CD4-positive, alpha-beta T cell treated with Interleukin-4 for 4 hours (primary cell): ENCODE measurements at places on chromosomes 11 and 22.

GRCh38 chr11:78925387-78925786 lies 350.7 kb upstream of the NARS2 start:
- DNase-seq = no peak

DNA sequence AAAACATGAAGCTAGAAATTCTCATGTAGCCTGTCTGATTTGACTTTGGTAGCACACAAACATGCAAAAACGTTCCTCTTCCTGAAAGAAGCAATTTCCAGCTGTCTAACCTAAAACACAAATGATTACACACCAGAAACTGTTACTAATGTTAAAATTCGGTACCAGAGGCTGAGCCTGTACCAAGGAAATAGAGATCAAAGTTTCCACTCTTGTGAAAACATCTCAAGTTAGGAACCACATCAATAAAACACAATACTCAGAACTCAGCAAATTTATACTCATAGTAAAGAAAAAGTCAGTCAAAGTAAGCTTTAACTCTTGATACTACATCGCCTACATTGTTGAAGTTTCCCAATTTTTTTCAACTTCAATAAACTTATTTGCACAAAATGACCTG lies 107.8 kb downstream of the FCHSD2 start:
- DNase-seq = peak; percentile 76

DNA sequence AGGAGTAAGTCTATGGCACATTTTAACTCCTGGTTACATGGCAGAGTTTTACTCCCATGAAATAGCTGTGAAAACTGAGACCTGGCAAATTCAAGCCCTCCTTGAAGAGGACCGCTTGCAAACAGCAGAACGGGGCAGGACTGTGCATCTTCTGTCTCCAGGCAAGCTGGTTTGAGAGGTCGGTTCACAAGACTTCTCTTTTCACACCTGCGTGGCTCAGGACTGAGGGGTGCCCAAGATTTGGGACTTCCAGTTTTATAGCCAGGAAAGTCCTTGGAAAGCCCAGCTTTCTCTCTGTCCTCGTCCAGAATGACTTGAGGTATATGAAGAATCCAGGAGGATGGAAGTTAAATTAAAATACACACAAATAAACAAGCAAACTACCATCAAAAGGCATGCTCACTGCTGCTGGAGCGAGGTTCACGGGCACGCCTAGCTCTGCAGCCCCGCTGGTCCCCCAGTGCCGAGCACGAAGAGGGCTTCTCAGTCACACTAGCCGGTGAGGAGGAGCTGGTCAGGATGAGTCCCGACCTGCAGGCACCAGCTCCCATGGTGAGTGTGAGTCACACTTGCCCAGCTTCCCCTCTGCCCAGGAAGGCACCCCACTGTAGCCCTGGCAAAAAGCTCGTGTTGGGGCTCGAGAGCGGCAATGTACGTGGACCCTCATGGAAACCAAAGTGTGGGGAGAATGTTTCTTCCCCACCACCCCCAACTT lies 1382.4 kb downstream of the BRD1 start:
- DNase-seq = no peak

DNA sequence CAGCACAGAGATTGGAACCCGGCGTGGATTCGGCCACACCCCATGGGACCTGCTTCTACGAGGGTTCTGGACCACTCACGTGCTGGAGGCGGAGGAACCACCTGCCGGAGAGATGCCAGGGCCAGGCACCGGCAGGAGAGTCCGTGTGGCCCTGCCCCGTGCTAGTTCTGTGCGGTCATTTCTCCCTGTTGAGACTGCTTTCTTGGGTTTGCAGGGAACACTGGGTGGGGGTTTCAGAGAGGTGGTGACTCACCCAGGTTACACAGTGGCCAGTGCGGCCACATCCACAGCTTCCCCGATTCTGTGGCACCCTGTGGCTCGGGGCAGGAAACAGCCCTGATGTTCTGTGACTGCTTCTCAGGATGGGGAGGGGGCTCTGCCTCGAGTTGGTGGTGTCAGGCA lies 3.6 kb upstream of the PHLDA2 start:
- DNase-seq = no peak

DNA sequence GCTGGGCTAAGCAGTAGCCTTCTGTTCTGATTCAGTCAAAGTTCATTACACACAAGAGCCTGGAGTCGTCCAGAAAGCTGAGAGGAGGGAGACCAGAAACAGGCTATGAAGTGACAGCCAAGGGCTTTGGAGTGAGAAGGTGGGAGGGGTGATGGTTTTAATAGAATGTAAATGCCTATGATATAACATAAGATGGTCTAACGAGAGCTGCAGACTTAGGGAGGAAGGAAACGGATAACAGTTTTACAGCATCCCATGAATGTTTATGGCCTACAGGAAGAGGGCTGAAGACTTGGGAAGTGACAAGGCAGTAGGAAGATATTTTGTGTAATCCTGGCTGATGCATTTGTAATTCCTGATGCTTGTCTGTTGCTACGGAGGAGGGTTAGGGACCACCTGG lies 62.0 kb downstream of the DHCR7 start:
- no peak for DNase-seq

DNA sequence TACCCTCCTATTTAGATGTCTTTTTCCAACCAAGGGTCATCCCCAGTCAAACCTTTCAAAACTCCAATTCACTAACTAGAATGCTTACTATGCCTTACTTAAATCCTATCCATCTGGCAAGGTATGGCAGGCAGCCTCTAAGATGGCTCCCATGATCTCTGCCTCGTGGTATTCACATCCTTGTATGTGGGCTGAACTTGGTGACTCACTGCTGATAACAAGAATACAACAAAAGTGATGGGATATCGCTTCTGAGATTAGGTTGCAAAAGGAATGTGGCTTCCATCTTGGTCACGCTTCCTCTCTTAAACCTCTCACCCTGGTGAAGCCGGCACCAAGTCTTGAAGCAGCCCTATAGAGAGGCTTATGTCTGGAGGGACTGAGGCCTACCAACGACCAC lies 29.6 kb upstream of the UPB1 start:
- no peak for DNase-seq

- no peak for DNase-seq
Observed at GRCh38 chr11:18449251-18449650, 6.4 kb upstream of the LDHAL6A start.

DNA sequence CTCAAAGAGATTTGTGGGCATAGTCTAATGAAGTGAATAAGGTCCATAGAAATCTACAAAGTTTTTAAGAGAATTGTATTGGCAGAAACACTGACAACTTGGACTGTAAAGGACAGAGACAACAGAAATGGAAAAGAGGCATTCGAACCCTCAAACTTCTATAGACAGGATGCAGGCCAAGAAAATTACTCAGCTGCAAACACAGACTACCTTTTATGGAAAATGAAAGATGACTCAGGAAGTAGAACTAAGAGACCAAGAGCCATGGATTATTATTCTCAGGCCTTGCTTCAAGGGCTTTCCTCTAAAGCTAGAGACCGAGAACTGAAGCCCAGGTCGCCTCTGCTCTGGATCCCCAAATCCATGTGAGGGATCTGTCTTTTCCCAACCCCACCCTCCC lies 3.8 kb upstream of the PELI3 start:
- DNase-seq = no peak

- no peak for DNase-seq
Observed at GRCh38 chr22:17780741-17781318, 6.6 kb upstream of the BID start.

DNA sequence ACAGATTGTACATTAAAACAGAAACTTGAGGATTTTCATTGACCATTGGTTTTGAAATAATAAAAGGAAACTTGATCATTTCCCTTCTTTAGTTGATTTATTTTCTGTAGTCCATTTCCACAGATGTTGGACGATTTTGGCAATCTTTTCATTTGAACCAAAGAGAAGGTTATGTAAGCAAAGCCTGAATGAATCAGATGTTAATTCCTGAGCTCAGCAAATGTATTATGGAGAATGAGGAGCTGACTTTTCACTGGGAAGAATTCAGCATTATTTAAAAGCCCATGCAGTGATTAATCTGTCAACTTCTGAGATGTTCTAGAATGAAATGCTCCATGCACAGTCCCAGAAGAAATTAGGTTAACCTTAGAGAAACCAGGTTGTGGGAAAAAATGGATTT lies 29.0 kb downstream of the ELMOD1 start:
- no peak for DNase-seq

- no peak for DNase-seq
Observed at GRCh38 chr11:17343907-17344306, 7.7 kb upstream of the NCR3LG1 start.

DNA sequence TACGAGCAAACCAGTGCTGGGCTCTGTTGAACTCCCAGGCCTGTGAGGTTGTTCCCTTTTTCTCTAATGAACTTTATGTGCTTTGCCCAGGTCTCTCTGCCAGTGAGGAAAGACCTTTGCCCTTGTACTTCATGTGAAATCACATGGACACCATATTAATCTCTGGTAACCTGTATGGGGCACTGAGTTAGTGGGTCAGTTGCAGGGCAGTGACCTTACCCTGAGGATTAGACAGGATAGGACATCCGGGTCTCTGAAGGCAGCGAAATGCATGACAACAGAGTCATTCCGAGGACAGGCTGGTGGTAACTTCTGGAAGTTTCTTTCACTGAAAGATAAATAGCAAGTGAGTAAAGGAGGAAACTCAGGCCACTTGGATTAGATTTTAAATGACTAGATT lies 93.7 kb downstream of the ZBTB16 start:
- no peak for DNase-seq

GRCh38 chr11:18229501-18229900 lies 7.1 kb downstream of the SAA4 start:
- DNase-seq = no peak

- no peak for DNase-seq
Observed at GRCh38 chr11:78453140-78453935, 35.7 kb upstream of the GAB2 start.

GRCh38 chr11:73760135-73760678 lies 667 bp downstream of the RAB6A start:
- DNase-seq = no peak

DNA sequence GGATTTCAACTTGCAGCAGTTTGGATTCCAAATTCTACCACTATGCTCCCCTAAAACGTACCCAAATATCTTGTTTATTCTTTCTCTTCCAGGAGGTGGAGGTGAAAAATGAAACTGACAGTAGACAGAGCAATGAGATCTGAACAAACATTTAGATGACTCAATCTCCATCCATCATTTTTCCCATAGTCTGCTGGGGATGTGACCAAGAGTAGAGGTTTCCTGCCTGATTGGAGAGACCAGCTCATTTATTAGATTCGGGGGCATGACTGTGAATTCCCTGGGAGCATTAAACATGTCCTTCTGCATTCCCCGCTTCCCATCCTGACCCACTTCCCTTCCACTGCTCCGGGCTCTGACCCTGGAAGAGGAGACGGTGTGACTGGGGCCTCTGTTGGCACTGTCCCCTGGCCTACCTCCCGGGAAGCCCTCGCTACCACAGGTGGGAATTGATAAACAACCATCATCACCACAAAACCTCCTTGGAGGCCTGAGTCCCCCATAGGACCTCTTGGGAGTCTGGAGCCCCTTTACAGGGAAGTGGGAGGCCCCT lies 20.3 kb downstream of the DKK3 start:
- DNase-seq = no peak

DNA sequence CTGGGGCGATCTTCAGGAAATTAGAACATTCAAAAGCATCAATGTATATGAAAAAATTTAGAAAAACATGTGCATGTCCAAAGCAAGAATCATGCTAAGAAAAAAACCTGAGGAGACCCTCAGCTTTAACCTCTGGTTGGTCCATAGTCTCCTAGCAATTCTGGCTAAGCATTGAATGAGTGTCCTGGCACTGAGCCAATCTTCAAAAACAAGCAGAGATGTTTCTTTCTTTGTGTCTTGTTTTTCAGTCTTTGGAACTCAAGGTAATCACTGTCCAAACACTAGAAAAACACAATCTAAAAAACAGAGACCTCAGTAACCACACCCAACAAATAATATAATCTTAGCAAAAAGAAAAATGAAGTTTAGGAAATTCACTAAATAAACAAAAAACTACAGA lies 205.4 kb upstream of the CARD18 start:
- no peak for DNase-seq

DNA sequence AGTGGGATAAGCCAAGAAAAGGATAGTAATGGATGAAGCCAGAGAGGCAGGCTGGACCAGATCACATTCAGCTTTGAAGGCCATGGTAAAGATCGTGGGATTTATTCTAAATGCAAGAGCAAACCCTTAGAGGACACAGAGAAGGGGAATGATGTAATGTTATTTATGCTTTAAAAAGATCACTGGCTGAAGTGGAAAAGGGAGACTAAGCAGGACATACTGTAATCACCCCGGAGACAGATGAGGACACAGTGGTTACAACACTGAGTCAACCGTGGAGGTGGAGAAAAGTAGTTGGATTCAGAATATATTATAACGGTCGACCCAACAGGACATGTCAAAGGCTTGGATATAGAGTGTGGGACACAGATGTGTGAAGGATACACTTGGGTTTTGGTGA lies 38.5 kb downstream of the CDON start:
- DNase-seq = no peak

- DNase-seq = no peak
Observed at GRCh38 chr11:8100158-8100557, 19.1 kb downstream of the TUB start.

DNA sequence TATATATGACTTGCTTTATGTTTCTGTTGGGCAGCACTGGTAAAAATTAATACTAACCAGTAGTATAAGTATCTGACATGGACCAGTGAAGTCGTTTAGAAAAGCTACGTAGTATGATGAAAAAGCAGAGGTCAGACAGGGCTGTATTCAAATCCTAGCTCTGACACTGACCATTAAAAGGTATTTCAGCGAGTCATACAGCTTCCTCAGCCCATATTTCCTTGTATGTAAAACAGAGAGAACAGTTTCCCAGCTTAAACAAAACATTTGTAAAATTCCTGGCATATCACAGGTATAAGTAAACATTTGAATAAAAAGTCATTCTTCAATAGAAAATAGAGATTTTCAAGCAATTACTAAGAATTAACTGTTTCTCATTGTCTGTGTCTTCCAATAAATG lies 4.2 kb downstream of the NOX4 start:
- no peak for DNase-seq

DNA sequence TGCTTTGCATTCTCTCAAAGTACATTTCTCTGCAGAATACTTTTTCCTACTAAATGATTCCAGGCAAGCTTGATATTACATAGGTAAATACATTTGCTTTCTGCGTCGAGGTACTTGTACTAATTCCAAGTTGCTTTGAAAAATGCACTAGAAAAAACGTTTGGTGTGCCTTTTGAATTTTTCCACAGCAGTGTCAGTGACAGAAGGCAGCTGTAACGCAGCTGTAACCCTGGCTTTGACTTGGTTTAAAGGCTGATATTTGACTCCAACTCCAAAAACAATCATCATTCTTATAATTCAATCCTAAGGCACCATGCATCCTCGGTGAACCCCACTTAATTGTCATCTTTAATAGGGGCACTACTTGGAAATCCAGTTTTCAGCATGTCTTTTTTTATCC lies 125.0 kb downstream of the MAML2 start:
- no peak for DNase-seq
